ENCODE measurements at places on chromosomes 12 and 14. TPM values are rescaled to one million over a fixed set of nuclear protein-coding genes. Genes with fewer than 3 reads are reported as not detected.

Gene PLEKHD1
- 0.40 TPM for total RNA-seq

Gene TC2N
- 75.8 TPM for total RNA-seq

Gene OR4E2
- not detected for total RNA-seq

Gene KRT6B
- 0.87 TPM for total RNA-seq

Gene SPPL3
- 37.1 TPM for total RNA-seq

Gene PPP1R36
- total RNA-seq: 2.0 TPM

Gene PLBD1
- 19.5 TPM for total RNA-seq

Gene RNU4-1
- total RNA-seq: under 0.01 TPM

Gene ACSM4
- total RNA-seq: 0.91 TPM

Gene KRT82
- total RNA-seq: not detected

Gene CLEC4C
- total RNA-seq: not detected

All from prostate gland (tissue), 2 donors.